ENCODE measurements at places on chromosomes 12 and 14.

DNA sequence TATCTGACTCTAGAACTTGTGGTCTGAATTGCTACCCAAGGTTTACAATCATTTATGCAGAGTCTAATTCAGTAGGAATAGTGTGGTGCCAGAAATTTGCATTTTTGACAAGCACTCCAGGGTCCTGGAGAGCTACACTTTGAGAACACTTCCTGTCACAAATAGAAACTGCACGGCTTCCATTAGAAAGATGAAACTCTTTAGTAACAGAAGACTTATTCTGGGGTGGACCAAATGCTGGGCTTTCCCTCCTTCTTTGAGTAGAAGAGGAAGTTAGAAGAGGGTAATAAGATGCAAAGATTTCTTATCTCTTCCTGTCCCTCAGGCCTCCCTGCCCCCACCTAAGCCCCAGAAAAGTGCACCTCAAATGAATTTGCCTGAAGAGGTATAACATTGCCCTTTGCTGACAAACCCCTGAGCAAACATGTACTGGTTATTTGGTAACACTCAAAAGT lies 28.4 kb downstream of the DGLUCY start:
- no peak for DNase-seq

GRCh38 chr14:69716478-69717187 lies 50.3 kb upstream of the SRSF5 start:
- DNase-seq: no peak

GRCh38 chr12:77153706-77154105 lies 88.3 kb upstream of the E2F7 start:
- no peak for DNase-seq

GRCh38 chr14:103319422-103319821 lies 14.6 kb upstream of the EIF5 start:
- no peak for DNase-seq

DNA sequence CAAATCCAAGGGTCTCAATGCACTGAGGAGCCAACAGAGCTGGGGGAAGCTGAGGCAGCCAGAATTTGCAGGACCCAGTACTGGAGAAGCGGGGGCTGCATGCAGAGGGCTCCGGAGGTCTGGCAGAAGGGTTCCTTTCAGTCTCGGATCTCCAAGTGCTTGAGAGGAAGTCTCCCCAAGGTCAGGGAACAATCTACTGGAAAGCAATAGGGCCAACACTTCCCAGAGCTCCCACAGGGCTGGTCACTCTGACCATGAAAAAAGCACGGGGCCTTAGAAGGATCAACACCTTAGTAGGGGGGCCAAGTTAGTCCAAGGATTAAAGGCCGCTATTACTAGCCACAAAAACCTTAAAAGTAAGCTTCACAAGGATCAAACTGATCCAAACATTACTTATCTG lies 31.7 kb downstream of the SPPL3 start:
- no peak for DNase-seq

DNA sequence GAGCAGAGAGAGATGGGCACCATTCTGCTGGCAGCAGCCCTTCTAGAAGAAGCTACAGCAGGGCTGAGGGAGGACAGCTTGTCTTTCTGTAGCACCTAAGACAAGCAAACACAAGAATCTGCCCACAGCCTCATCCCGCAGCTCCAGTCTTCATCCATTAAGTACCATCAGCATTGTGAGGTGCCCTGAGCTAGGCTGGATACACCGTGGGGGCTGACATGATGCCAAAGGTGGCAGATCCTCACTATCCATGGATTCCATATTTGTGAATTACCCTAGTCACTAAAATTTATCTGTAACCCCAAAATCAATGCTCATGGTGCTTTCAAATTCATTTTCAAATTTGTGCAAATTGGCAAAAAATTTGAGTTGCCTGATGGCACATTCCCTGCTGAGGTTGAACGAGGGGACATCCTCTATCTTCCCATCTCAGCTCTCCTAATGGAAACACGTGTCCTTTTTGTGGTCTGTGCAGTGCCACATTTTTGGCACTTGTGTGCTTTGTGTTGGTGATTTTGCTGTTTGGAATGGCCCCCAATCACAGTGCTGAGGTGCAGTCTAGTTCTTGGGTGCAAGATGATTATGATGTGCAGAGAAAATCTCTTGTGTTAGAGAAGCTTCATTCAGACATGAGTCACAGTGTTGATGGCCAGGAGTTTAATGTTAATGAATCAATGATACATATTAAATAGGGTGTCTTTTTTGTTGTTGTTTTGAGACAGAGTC lies 7.0 kb downstream of the PITPNM2 start:
- DNase-seq: no peak

GRCh38 chr12:65156366-65156841 lies 13.0 kb upstream of the LEMD3 start:
- no peak for DNase-seq

- no peak for DNase-seq
These were observed 22.3 kb upstream of the STK38L start for GRCh38 chr12:27221625-27222387.

DNA sequence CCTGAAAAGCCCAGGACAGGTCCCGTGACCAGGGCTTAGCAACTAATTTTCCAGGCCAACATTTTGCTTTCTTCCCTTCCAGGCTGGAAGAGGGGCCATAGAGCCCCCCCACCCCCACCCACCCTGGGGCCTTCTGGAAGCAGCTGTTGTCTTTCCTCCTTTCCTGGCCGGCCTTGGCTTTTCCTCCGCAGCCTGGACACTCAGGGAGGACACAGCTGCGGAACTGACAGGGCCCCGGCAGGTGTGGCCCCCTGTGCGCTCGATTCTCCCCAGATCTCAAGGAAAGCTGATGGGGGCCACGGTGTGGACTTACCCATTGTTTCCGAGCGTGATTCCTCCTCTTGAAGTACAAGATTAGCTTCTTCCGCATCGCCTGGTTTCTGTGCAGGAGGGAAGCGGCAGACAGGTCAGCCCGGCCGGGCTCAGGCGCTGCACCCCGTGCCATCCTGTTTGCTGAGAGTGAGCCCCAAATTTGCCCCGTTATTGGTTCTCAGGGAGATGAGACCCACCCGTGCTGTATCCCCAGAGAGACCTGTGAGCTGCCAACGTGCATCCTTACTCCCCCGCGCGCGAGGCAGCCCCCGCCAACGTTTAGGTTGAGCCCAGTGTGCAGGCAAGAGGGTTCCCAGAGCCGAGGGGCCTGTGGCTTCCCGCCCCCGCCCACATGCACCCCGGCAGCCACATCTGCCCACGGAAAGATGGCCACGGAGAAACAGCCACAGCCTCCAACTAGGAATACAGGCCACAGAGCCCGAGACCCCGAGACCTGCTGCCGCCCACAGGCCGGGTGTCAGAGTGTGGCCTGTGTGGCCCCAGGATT lies 129.6 kb downstream of the NCOR2 start:
- DNase-seq: no peak

- DNase-seq: no peak
These were observed 241.6 kb upstream of the TMTC1 start for GRCh38 chr12:30025317-30025716.

GRCh38 chr12:77816196-77816595 lies 14.5 kb upstream of the NAV3 start:
- DNase-seq: no peak

- no peak for DNase-seq
These were observed 21.6 kb downstream of the NCOR2 start for GRCh38 chr12:124545508-124546418.

- no peak for DNase-seq
These were observed 9.1 kb downstream of the NPAS3 start for GRCh38 chr14:32947792-32948191.

DNA sequence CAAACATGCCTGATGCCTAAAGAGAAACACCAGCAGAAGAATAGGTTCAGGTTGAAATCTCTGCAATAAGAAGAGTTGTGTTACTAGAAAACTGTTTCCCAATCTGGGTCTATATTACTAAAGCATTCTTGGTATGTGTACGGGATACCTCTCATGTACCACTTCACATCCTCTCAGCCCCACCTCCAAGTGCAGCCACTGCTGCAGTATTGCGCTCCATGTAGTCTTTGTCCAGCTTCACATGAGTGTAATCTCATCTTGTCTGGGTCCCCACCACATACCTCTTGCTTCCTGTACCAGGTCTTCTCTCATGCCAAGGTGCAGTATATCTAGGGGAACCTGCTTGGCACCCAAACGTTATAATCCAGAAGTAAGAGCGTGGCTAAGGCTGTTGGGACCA lies 187.5 kb upstream of the EEA1 start:
- DNase-seq: no peak

GRCh38 chr12:69929125-69929524 lies 104.1 kb downstream of the MYRFL start:
- DNase-seq: no peak

- DNase-seq: no peak
These were observed 27.0 kb downstream of the SENP1 start for GRCh38 chr12:48078901-48079300.

- DNase-seq: no peak
These were observed 11.1 kb upstream of the DPF3 start for GRCh38 chr14:72904840-72905561.

- no peak for DNase-seq
These were observed 265.5 kb upstream of the PRKD1 start for GRCh38 chr14:30193101-30193500.

- peak; percentile 1 for DNase-seq
These were observed 571.7 kb downstream of the RPS29 start for GRCh38 chr14:49014476-49014875.

DNA sequence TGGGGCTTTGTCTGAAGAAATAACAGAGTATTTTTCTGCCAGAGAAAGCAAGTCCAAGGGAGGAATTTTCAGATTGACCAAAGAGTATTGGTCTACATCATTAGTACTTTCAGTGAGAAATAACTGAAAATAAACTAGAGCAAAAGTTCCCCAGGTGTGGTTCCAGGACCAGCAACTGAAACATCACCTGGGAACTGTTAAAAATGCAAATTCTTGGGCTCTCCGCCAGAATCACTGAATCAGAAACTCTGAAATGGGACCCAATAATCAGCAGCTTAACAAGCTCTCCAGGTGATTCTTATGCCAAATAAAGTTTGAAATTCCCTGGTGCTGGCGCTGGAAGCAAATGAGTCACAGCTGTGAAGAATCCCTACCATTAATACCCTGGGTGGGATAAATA lies 52.1 kb downstream of the EIF2S3B start:
- no peak for DNase-seq

GRCh38 chr14:50047274-50047676 lies 69.1 kb downstream of the VCPKMT start:
- no peak for DNase-seq

All from HuH-7 (cell line).